ENCODE measurements at places on chromosomes 12 and 14.

GRCh38 chr12:8709124-8709830 is 11.5 kb downstream of the RIMKLB start:
- no peak for DNase-seq

DNA sequence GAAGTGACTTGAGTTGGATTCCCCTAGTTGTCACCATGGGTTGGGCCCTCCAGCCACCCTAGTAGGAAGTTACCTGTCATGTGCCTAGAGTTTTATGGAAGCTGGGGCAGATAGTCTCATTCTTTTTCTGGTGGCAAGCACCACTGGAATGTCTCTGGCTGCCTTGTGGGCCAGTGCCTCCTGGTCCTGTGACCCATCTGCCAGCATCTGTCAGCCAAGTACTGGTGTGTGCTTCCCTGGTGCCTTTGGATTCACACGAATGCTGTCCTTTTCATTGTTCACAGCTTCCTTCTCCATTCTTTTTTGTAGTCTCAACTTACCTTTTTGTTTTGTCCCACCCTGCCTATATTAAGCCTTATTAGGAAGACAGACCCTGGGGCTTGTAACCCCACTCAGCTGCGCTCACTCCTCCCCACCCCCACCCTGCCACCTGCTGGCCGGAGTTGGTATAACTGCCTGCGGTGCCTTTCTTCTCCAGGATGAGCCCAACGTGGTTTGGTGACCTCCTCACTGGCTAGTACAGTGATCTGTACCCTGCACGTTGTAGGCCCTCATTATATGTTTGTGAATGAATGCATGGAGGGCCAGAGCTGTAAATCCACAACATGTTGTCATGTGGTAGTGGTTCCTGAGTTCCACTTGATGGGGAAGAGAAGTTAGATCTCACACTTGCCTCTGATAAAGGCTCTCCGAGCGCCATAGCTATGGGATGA is 125.7 kb downstream of the TSPAN9 start:
- DNase-seq: peak; percentile 77

- DNase-seq: no peak
Observed at GRCh38 chr14:74610866-74611649, 979 bp downstream of the LTBP2 start.

DNA sequence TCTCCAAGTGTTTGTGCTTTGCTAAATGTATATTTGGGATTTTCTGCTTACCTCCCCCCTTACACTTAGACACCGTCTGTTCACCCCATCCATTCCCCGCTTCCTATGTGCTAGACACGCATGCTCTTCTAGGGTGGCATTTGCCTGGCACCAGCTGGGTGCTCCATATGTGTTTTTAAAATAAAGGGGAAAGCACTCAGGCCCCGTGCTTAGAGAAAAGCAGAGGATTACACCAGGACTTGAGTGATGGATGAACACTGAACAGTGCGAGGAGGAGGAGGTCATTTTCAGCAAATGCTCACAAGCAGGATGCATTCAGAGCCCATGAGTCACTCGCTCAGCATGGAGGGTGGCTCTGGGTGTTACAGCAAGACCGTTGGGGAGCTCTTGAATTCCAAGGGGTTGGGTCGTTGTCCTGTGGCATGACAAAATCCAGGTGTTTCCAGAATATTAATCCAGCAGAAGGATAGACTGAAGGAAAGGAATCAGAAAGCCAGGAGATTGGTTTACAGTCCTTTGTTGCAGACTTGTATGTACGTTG is 2.9 kb upstream of the BDKRB1 start:
- no peak for DNase-seq

DNA sequence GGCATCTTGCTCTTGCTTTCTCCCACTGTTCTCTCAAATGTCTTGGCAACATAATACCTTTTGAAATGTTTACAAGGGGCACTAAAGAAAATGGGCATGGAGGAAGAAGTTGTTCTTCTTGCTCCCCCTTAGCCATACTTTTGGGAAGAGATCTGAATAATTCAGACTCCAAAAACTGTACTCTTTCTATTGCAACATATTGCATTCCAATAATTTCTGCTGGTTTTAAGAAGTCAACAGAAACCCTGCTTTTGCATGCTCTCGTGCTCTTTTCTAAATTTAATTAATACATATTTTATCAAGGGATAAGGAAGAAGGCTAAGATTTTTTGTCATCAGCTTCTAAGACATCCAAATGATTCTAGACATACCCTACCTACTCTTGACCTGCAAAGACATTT is 409.9 kb upstream of the SOX5 start:
- no peak for DNase-seq

- DNase-seq: no peak
Observed at GRCh38 chr14:85142982-85143381, 387.0 kb upstream of the FLRT2 start.

- DNase-seq: no peak
Observed at GRCh38 chr14:77424862-77425261, 1.5 kb upstream of the NOXRED1 start.

GRCh38 chr12:72521326-72521725 is 249.2 kb downstream of the TRHDE start:
- no peak for DNase-seq

DNA sequence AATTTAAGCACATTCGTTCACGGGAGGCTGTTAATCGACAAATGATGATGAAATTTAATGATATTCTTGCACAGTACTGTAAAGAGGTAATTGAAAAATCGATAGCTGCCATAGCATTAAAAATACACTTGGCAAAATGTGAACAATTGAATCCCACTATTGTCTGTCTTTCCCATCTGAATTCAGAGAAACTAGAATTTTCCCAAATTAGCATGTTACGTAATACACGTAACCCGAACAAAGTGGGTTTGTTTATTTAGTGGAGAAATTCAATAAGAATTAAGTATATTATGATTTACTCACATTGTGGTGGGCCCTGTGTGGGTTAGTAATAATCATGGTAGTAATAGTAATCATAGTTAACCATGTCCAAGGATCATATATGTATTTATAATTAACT is 31.9 kb downstream of the DNAH10 start:
- no peak for DNase-seq

Data from activated naive CD8-positive, alpha-beta T cell treated with anti-CD3 and anti-CD28 coated beads, Interleukin-2, amount 50 U/mL, for 24 hours (primary cell).